ENCODE measurements at places on chromosomes 13 and 19.

DNA sequence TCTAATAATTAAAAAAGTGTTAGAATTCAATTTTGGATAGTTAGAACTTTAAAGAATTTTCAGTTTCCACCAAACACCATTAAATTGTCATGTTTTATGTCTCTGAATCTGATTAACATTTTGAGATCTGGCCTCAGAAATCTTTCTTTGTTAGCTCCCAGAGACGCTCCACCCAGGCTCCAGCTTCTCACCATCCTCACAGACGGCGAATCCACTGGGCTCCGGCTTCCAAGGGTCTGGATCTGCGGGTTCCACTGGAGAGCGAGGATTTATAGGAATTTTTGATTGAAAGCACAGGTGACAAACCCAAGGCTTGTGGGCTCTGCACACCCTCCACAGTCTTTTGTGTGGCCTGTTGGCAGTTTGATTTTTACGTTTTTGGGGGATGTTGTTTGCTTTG is 160.6 kb downstream of the URI1 start:
- DNase-seq, result no peak

DNA sequence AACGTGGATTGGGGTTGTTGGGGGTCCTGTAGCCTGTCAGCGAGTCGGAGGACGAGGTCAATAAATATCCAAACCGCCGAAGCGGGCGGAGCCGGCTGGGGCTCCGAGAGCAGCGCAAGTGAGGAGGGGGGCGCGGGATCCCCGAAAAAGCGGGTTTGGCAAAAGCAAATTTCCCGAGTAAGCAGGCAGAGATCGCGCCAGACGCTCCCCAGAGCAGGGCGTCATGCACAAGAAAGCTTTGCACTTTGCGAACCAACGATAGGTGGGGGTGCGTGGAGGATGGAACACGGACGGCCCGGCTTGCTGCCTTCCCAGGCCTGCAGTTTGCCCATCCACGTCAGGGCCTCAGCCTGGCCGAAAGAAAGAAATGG is 754 bp upstream of the SIX5 start:
- no peak for DNase-seq

DNA sequence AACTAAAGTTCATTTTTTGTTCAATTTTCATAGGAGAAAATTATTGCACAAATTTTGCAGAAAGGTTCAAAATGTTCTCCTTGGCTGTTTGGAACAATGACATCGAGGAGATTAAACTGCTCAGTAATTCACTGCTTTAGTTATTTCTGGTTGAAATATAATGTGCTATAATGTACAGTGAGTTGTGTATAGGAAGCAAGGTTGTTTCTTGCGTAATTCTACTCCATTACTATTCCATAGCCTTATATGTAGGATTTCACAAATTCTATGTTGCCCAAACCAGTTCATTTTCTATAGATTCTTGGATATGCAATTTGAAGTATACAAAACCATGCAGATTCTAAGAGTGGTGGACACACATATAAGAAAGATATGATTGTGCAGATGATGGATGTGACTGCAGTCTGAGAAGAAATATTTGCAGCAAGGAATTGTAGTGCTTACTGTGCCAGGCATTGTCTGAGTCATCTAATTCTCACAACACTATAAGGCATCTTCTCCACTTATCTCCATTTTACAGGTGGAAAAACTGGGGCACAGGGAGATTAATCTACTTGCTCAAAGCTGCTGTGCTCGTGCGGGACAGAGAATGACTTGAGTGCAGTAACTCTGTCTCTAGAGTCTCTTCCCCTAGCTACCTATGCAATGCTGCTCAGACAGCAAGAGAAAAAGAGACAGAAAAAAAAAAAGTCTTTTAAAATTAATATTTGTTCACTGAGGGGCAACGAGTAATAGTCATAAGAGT is 515.5 kb downstream of the MYO16 start:
- DNase-seq, result no peak

DNA sequence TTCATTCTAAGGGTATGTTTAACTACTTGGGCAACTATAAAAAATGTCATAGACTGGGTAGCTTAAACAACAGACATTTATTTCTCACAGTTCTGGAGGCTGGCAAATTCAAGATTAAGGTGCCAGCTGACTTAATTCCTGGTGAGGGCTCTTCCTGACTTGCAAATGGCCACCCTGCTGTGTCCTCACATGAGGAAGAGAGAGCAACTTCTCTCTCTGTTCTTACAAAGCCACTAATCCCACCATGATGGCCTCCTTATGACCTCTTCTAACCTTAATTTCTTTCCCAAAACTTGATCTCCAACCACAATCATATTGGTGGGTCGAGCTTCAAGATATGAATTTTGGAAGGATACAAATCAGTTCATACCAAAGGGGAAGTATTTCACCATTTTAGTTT is 399.0 kb downstream of the DCT start:
- no peak for DNase-seq

- DNase-seq, result no peak
Measured at GRCh38 chr19:15587663-15588062, 27.4 kb upstream of the CYP4F8 start.

DNA sequence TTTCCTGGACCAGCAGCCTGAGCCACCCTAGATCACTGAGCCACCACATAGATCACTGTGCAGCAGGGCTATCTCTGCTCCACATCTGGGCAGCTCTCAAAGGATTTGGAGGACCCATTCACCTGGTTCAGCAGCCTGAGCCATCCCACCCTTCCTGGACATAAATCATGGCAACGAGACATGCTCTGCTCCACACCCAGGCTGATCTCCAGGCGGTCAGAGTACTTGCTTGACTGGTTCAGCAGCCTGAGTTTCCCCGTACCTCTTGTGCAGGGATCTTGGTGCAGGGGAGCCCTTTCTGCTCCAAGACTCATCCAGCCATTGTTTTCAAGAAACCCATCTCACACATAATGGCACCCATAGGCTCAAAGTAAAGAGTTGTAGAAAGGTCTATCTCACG is 195.3 kb downstream of the LIG4 start:
- no peak for DNase-seq

DNA sequence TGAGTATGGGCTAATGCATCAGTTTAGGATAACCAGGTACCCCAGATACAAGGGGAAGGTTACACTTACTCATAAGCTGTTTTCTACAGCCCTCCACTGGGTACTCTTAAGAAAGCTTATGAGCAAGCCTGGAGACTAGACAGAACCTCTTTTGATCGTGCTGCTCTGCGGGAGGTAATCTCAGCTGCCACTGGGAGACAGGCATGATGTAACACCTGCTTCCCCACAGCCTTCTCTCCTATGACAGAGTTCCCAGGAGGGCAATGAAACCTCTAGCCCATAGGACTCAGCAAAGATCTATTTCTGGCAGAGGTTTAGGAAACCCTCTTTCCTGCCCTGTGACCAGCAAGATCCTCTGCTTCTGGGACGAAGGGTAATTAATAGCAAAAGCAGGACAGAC is 65.6 kb downstream of the WASF3 start:
- no peak for DNase-seq

GRCh38 chr13:60351326-60351725 is 45.7 kb upstream of the TDRD3 start:
- DNase-seq, result no peak

- no peak for DNase-seq
Measured at GRCh38 chr19:29326351-29326750, 113.4 kb upstream of the UQCRFS1 start.

GRCh38 chr13:19794631-19795030 is 11.9 kb upstream of the PSPC1 start:
- no peak for DNase-seq

GRCh38 chr19:1717200-1717969 is 35.9 kb upstream of the ONECUT3 start:
- DNase-seq, result no peak

- no peak for DNase-seq
Measured at GRCh38 chr19:49915271-49915670, 13.7 kb upstream of the ATF5 start.

- DNase-seq, result no peak
Measured at GRCh38 chr13:97339988-97340749, 93.8 kb upstream of the RAP2A start.

DNA sequence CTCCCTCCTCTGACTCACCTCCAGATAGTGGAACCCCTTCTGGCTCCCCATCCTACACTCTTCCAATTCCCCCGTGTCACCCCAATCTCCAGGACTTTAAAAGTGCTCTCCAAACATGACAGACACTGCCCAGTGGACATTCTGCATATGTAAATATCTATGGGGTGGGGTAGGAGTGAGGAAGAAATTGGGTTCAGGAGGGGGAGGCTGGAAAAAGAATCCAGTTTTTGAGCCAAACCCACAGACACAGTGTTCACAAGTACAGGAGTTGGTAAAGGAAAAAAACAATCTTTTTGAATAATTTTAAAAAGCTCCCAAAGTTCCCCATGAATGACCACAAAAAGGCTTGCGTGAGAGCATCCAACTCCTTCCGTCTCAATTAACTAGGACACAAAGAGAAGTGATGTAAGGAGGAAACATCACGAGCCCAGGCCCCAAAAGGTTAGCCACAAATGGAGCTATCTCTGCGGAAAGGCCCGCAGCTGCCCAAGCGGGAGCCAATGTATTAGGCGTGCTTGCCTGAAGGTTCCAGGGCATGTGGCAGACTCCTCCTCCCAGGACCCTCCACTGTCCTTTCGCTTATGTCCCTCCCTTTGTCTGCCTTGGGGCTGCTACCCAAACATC is 18.0 kb downstream of the ZC3H4 start:
- DNase-seq, result no peak

- no peak for DNase-seq
Measured at GRCh38 chr19:10450853-10451609, 30.7 kb downstream of the PDE4A start.

GRCh38 chr13:26186995-26187394 is 35.1 kb downstream of the RNF6 start:
- DNase-seq, result no peak

DNA sequence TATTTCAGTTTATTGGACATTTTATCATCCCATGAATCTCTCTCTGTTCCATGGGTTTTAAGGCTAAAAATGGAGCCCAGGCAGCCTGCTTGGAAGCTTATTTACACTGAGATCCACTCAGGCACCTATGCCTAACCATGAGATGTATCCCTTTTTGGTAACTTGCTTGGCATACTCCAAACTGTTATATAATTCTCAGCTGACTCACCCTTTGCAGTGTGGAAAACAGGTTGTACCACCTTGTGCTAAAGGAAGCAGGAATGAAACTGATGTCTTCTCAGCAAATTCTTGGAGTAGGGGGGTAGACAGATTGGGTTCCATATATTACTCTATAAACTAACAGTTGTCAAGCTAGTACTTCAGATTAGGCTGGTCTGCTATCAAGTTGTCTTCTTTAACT is 483.6 kb downstream of the KLF5 start:
- no peak for DNase-seq

GRCh38 chr13:30752201-30752797 is 17.0 kb downstream of the ALOX5AP start:
- no peak for DNase-seq

DNA sequence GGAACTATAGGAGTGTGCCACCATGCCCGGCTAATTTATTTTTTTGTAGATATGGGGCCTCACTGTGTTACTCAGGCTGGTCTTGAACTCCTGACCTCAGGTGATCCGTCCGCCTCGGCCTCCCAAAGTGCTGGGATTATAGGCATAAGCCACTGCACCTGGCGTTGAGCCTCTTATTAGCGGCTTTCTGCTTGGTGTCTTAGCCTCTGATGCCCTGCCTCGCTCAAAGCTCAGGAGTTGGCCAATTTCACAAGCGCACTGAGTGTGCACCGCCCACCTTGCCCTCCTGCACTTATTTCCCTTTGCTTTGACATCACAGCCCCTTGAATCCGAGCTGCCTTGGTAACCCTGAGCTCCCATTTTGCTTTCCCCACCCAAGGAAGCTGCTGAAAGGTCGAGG is 10.1 kb downstream of the YIPF2 start:
- no peak for DNase-seq

DNA sequence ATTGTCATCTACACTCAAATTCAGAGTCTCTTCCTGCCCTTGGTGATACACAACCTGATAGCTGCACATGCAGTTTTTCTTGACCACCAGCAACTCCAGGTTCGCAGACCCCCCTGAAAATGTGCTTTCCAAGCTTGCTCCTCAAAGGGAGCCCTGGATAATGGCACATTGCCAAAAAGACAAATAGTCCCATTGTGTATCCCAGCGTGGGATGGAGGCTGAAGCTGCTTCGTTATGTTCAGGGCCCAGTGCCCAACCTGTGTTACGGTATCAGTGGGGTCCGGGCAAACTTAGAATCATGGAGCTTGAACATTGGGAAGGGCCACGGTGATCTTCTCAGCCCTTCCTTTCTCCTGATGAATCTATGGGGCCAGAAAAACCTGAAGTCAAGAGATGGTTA is 173.0 kb downstream of the TEX29 start:
- DNase-seq, result no peak
